Stimulated activated CD8-positive, alpha-beta memory T cell treated with anti-CD3 and anti-CD28 coated beads, Interleukin-4, amount 100 ng/mL, for 24 hours (primary cell): ENCODE measurements at places on chromosomes 6 and 20.

GRCh38 chr6:44530910-44531234 lies 143.4 kb downstream of the CDC5L start:
- DNase-seq: no peak

DNA sequence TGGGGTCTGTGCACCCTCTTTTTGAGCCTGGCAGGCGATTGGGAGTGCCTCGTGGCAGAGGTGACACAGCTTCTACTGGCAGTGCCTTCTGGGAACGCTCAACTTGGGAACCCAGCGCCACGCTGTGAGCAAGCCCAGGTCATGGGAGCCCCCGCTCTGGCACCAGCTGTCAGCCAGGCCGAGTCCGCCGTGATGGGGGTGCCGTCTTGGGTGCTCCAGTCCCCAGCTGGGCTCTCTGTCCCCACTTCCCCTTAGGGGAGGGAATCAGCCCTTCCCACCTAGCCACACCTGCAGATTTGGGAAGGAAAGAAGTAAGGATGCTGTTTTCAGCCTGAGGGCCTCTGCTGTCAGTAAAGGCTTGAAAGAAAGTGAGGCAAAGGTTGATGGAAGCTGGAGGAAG lies 31.0 kb upstream of the NTSR1 start:
- DNase-seq: no peak

DNA sequence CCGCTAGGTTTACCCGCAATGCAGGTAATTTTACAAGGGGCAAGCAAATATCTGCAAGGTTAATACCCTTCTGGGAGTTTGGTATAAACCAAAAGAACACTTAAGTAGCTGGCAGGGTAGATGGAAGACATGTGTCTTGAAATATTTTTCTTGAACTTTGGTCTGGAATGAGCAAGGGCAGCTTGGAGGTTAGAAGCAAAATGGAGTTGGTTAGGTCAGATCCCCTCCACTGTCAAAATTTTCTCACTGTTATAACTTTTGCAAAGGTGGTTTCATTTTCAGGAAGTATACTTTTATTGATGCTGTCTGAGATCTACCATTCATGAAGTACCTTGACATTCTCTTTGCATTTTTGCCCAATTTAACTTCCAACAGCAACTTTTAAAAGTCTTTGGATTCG lies 13.3 kb upstream of the KIAA1586 start:
- DNase-seq: no peak

GRCh38 chr6:112439010-112439409 lies 91.9 kb downstream of the RFPL4B start:
- no peak for DNase-seq

- DNase-seq: no peak
Measured at GRCh38 chr20:57902473-57902872, 192.7 kb upstream of the PMEPA1 start.

GRCh38 chr6:107957308-107957908 lies 600 bp downstream of the SEC63 start:
- peak; percentile 35 for DNase-seq

GRCh38 chr6:113328886-113329381 lies 528.2 kb upstream of the MARCKS start:
- DNase-seq: no peak

DNA sequence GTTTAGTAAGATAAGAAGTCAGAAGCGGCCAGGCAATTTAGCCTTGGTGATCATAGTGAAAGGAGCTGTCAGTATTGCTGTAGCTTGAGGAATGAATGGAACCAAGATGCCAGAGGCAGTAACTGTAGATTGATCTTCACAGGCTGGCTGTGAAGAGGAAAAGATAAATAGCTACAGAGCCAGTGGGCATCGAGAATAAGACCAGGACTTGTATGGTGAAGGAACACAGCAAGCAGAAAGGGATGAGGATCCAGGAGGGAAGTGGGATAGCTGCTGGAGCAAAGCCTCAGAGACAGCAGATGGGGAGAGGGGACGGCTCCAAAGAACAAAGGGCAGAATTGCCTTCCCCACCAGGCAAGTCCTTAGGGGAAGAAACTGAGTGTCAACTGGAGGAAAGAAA lies 294.4 kb upstream of the PLN start:
- DNase-seq: no peak

GRCh38 chr6:13267142-13267651 lies 61.1 kb downstream of the TBC1D7 start:
- DNase-seq: no peak

DNA sequence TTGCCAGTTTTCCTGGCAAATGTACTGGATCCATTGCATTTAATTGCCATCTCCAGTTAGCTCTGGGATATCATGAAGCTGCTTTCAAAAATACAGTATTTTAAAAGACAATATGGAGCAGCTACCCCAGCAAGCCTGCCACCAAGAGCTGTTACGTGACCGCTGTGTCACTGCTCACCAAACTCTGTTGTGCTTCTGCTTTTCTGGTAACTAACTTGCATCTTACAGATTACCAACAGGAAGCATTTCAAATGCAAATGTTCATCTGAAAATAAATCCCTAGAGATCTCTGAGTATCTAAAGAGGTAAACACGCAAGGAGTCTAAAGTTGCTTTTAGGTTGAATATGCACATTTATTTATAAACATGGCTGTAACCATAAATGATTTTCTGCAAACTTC lies 1008.3 kb downstream of the KIF16B start:
- no peak for DNase-seq

DNA sequence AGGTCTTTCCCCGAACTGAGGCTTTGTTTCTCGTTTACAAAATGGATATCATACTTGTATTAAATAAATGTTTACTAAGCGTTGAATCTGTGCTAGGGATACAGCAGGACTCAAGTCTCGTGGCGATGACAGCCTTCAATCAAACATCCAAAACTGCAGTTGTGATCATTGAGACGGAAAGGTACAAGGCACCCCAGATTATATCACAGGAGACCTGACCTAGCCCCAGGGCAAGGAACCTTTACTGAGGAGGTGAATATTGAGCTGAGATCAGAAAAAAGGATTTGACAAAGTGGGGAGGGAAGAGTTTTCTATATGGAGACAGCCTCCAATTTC lies 476 bp downstream of the AAR2 start:
- DNase-seq: no peak

DNA sequence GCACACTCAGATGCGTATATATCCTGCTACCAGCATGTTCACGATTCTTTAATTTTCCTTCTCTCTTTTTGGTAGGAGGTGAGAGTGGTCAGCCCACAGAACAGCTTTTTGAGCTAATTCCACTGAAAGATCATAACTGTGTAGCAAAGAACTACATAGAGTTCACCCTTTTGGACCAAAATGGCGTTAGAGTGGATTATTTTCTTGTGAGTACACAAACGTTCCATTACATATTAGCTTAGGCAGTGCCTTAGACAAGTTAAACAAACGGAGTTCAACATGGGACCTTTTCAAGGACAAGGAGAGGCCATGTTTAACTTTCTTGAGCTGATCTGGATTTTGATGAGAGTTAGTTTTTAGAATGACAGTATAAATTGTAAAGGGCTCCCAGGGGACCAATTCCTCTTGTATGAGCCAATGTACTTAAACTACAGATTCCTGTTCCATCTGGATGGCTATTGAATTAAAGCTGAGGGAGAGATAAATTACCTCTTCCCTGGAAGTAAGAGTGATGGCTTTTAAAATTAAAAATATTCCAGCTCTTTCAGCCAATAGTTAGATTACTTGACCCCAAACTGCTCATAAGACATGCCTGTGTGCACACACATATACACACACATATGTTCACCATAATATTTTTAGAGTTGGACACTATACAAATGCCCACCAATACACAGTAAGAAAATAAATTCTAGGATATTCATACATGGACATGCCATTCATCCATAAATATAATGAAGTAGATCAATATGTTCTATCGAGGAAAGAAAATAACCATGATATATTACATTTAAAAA lies 25.6 kb upstream of the ARMH2 start:
- no peak for DNase-seq

DNA sequence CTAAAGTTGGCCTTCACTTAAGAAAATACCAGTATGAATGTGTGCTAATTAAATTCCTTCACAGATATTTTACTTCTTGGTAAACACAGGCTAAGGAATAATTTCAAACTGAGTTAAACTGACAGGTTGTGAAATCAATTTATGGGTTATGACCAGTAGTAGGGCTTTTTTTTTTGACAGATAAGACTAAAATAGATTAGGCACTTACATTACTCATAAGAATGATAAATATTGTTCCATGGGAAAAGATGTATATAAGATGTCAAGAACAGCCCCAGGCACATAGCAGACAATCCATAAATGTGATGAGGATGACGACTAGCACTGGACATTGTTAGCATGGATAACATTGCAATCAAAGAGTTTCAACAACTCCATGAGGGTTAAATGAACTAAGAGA lies 22.9 kb downstream of the NT5E start:
- DNase-seq: no peak

DNA sequence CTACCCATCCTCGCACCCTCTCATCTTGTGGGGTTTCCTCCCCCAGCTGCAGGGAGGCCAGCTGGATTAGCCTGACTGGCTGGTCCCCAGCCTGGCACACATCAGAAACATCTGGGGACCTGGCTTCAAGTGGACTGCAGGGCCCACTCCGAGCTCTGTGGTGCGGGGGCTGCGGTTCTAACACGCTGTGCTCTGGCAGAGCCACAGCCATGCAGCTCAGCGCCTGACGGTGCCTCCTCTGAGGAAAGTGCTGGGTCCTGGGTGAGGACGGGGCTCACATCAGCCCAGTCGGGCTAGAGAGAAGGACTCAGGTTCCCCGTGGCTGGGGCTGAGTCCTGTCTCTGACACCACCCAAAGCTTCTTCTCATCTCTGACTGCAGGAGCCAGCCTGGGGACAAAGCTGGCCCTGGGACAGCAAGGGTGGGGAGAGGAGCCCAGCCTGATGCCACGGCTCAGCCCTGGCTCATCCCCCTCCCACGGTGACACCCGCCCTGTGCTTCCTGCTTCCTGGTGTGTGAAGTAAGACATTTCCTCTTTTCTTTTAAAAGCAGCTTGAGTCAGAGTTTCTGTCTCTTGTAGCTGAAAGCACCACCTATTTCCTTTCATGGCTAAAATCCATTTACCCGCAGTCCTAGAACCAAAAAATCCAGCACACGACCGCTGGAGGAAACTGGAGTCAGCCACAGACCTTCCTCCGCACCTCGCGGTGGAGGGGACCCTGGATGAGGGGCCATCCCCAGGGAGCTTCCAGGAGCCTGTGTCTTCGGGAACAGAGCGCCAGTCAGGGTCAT lies 127.4 kb upstream of the AFDN start:
- peak; percentile 34 for DNase-seq

DNA sequence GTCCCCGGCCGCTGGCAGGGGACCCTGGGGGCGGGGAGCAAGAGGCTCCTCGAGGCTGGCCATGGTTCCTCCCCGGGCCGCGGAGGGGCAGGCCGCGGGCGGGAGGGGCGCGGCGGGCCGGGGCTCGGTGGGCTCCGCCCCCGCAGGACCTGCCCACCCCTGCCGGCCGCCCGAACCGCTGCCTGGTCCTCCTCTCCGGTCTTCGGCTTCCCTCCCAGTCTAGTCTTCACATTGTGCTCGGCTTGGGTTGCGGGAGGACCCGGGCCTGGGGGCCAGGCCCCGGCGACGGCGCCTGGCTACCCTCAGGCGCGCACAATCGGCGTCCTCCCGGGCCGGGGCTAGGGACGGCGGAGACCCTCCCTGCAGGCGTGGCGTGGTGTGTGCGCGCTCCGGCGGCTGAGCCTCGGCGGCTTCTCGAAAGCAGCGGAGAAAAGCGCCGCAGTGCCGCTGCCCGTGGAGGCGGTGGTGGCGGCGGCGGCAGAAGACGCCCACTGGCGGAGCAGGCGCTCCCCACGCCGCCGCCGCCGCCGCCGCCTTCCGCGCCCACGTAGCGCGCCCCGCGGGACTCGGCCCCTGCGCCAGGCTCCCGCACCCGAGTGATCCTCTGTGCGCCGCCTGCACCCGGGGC lies at the start of gene PDE10A:
TSS of gene PDE10A (minus strand) at position 493 of the 628 bp plus-strand sequence. CDS start at position 63, 430 bp downstream.
- no peak for DNase-seq

DNA sequence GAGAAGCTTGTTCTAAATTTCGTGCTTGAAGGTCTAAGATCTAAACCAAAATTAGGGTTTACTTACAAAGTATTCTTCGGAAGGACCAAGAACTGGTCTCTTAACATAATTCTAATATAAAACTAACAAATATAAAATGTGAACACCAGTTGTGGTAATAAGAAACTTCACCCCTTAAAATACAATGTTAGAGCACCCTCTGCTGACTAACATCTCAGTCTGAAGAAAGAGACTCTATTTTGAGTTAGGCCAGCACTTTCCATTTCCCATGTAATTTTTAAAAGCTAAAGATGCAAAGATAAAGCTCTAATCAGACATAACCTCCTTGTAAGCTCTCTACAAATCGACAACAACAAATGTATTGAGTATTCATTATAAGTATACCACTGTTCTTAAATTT lies 24.6 kb downstream of the ATG5 start:
- DNase-seq: no peak

DNA sequence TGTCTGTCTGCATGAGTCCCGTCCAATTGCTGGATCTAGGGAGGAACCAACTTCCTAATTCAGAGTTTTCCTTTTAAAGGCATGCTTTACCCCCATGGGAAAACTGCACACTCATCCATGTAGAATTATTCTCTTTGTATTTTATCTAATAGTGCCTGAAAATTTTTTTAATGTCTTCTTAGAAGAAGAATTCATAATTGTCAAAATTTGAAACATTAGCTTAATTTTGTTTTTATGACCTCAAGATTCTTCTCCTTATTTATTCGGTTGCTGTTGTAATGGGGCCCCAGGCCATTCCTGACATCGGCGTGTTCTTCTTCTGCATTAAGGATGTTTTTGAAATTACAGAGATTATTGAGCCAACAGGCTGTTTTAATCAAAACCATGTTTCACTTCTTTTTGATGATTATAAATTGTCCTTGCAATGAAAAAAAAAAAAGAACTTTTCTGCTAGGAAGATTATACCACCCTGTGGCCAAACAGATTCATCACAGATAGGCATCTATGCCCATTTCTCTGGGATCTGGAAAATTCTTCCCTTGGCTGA lies 100.3 kb downstream of the ZNF217 start:
- DNase-seq: no peak

DNA sequence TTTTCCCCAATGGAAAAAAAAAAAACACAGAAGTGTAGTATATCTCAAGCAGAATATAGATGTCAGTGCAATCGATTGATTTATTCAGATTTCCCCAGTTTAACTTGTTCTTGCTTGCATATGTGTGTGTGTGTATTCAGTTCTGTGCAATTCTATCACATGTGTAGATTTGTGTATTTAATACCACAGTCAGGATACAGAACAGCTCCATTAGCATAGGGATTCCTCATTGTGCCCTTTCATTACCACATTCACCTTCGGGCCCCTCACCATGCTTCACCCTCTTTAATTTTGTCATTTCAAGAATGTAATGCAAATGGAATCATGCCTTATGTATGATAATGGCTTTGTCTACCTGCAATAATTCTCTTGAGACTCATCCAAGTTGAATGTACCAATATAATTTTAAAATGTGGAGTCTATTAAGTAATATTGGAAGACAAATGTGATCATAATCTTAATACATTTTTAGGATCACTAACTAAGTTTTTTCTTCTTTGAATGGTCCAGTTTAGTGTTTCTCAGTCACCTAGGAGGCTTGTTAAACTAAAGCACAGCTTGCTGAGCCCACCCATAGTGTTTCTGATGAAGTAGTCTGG lies 187.9 kb downstream of the TENT5A start:
- DNase-seq: no peak

- DNase-seq: peak; percentile 63
Measured at GRCh38 chr6:111872401-111873177, 663 bp downstream of the FYN start.

- DNase-seq: no peak
Measured at GRCh38 chr20:31819083-31819784, at the start of gene MYLK2. Gene MYLK2, plus strand, starts transcription at chr20:31819356. Its CDS starts 225 bp downstream, at chr20:31819581.
